ENCODE measurements at places on chromosomes 12 and 14.

GRCh38 chr12:21453312-21453852 lies 15.9 kb downstream of the PYROXD1 start:
- no peak for DNase-seq

DNA sequence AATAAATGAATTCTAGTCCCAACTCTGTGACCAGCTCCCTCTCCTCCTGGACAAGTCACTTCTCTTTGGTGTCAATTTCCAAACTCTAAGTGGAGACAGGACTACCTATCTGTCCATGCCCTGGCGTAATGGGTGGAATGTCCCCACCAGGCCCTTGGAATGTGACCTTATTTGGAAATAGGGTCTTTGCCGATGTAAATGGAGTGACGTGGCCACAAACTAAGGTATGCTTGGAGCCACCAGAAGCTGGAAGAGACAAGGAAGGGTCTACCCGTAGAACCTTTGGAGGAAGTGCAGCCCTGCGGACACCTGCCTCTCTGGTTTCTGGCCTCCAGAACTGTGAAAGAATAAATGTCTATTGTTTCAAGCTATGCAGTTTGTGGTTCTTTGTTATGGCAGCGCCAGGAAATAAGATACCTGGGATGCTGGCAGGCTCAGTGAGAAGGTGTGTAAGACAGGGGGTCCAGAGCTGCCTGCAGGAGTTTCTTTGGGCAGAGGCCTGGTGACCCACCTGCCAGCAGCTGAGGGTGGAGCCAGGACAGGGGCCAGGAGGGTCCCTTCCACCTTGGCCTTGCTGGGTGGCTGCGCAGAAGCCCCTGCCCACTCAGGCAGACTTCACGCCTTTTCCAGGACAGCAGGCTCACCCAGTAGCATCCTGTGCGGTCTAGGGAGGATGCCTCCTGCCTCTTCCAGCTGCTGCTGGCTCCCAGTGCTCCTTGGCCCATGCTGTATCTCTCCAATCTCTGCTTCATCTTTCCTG lies 45.8 kb downstream of the ARL6IP4 start:
- no peak for DNase-seq

- no peak for DNase-seq
Measured at GRCh38 chr12:76259106-76259505, 89.1 kb downstream of the BBS10 start.

DNA sequence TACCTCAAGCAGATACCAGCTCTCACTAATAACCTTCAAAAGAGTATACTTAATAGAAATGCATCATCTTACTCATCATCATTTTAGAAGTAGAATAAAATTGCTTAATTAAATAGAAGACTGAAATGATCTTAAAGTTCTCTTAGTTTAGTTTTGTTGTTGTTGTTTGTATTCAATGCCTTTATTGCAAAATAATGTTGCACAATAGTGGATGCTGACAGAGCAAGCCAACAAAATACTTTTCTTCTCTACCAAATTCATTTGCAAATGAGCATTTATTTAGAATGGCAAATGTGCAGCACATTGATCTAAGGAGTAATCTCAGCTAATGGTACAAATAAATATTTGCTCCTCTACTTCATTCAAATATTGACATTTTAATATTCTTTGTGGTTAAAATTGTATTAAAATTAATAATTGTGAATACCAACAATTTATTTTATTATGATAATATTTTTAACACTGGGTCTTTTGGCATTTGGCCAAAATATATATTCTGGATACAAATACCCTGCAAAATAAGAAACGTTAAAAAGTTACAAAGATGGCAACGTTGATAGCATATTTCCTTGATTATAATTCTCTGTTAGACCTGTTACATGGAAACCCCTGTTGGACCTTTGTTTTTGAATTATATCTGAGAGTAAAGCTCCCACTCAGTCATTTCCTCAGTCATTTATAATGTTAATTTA lies 496.1 kb downstream of the RERGL start:
- DNase-seq: no peak

DNA sequence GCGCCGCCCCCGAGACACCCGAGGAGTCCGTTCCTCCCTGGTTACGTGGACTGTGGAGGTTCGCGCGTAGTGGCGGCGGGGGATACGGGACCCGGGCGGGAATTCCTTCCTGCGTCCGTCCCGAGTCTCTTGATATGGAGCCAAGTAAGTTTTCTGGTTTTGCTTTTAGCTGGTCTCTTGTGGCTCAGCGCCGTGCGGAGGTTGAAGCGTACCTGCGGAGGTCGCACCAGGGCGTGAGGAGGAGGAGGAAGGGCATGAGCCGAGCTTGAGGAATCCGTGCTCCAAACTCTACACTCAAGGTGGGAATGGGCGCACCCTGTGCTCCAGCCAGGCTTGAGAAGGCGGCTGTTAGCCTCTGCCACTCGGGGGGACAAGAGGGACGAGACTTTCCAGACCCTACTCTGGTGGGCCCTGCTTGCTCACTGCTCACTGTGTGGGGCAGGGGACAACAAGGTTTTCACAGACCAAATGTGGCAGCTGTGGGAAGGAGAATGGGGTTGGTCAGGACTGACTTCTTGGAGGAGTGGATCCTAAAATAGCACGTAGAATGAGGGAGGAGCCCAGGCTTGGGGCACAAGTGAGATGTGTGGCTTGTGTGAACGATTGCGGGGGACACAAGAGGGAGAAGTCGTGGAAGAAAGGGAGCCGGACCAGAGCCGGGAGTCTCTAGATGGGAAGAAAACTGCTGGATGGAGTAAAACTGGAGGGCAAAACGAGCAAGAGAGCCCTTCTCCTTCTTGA lies 577 bp downstream of the ATG101 start:
- no peak for DNase-seq

- DNase-seq: no peak
Measured at GRCh38 chr12:103879878-103880277, 38.8 kb upstream of the NT5DC3 start.

GRCh38 chr12:76460807-76461206 lies 98.8 kb downstream of the OSBPL8 start:
- no peak for DNase-seq

- no peak for DNase-seq
Measured at GRCh38 chr12:114693059-114693531, 9.1 kb upstream of the TBX3 start.

GRCh38 chr12:79737875-79738718 lies 47.3 kb upstream of the PAWR start:
- no peak for DNase-seq

- no peak for DNase-seq
Measured at GRCh38 chr12:10779103-10779502, 23.3 kb downstream of the TAS2R7 start.

DNA sequence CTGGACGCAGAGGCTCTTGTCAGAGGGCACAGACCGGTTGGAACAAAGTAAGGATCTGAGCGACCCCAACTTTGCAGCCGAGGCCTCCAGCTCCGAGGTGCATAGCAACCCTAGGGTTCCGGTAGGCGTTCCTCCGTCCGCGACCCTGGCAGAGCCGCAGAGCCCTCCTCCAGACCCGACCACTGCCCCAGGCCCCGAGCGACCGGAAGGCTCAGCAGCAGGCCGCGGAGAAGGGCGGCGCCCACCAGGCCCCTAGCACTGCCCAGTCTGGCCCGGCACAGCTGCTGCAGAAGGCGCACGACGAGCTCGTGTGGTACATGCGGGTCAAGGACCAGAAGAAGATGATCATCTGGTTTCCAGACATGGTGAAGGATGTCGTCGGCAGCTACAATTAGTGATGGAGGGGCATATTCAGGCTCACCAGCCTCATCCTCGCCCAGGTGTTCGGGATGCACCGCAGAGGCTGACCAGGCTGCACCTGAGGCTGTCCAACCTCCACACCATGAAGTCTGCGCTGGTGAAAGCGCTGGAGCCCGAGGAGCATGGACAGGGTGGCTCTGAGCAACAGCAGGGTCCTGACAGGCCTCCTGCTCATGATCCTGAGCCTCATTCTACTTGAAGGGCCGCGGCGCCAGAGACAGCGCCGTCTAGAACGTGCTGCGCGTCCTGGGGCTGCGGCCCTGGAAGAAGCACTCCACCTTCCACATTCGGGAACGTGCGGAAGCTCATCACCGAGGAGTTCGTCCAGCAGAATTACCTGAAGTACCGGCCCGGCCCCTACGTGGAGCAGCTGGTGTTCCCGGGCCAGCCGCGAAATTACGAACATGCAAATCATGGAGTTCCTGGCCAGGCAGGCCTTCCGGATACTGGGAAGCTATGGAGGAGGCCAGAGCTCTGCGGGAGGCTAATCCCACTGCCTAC lies 24.5 kb downstream of the CAPS2 start:
- no peak for DNase-seq

- DNase-seq: no peak
Measured at GRCh38 chr12:107514887-107515445, 170.6 kb upstream of the PWP1 start.

GRCh38 chr12:93135286-93136239 lies 206.5 kb upstream of the EEA1 start:
- no peak for DNase-seq

DNA sequence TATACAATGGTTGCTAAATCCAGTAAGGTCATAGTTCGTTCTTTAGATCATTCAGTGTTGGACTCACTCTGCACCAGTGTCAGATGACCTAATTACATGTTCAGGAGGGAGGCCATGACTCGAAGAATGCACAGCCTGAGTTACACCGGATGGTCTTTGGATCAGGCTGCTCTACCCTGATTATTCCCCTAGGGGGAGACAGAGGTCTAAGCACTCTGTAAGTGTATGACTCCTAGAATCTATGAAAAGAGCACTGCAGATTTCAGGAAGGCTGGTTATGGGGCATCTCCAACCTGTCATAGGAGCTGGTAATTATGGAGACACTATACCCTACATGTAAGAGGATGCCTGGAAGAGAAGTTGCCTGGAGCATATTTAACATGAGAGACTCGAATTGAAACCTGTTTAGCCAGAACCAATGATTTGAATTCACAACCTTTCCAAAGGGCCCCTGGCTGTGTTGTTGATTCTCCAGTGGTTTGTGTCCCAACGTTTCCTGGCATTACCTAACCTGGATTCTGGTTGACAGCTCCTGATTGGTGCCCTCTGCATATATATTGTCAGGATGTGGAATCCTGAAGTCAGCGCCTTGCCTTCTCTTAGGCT lies at the start of gene MUCL1:
Gene MUCL1, plus strand, starts transcription at position 584 of the 606 bp plus-strand sequence. CDS start 67 bp downstream, outside the sequence.
- peak; percentile 73 for DNase-seq

DNA sequence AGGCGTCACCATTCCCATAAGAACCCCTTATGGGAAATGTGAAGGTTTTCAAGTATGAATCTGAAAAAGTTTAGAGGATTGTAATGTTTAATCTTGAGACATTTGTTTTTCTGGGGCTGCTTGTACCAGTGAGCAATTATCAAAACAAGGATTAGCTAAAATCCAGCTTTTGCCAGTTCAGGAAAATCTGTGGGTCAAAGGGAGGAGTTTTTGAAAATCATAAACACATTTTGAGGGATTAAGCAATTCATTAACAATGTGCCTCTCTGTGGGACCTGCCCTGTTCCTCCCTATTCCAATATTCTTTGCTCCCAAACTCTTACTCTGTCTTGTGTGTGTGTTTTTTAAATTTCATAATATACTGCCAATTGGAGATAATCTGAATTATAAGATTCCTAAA lies 11.7 kb upstream of the DAAM1 start:
- DNase-seq: no peak

DNA sequence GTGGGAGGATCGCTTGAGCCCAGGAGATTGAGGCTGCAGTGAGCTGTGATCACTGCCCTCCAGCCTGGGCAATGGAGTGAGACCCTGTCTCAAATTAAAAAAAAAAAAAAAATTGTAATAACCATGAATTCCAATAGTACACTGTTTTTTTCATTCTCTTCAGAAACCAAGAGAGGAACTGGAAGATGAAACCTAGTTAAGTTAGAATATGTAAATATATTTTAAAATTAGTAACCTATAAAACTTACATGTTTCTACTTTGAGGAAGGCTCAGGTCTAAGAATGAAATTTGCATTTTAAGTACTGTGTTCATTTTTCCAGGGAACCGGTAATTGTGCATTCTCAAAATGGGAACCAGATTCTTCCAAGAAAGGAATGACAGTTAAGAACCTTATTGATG lies 18.8 kb downstream of the KNTC1 start:
- DNase-seq: no peak

GRCh38 chr14:52878469-52878868 lies 72.4 kb downstream of the FERMT2 start:
- DNase-seq: no peak

DNA sequence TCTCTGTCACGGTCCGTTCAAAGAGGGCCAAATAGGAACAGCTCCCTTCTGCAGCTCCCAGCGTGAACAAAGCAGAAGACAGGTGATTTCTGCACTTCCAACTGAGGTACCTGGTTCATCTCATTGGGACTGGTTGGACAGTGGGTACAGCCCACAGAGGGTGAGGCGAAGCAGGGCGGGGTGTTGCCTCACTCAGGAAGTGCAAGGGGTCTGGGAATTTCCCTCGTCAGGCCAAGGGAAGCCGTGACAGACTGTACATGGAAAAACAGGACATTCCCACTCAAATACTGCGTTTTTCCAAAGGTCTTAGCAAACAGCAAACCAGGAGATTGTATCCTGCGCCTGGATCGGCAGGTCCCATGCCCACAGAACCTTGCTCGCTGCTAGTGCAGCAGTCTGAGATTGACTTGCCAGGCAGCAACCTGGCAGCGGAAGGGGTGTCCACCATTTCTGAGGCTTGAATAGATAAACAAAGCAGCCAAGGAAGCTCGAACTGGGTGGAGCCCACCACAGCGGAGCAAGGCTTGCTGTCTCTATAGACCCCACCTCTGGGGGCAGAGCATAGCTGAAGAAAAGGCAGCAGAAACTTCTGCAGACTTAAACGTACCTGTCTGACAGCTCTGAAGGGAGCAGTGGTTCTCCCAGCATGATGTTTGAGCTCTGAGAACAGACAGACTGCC lies 22.7 kb downstream of the SLC38A1 start:
- no peak for DNase-seq

DNA sequence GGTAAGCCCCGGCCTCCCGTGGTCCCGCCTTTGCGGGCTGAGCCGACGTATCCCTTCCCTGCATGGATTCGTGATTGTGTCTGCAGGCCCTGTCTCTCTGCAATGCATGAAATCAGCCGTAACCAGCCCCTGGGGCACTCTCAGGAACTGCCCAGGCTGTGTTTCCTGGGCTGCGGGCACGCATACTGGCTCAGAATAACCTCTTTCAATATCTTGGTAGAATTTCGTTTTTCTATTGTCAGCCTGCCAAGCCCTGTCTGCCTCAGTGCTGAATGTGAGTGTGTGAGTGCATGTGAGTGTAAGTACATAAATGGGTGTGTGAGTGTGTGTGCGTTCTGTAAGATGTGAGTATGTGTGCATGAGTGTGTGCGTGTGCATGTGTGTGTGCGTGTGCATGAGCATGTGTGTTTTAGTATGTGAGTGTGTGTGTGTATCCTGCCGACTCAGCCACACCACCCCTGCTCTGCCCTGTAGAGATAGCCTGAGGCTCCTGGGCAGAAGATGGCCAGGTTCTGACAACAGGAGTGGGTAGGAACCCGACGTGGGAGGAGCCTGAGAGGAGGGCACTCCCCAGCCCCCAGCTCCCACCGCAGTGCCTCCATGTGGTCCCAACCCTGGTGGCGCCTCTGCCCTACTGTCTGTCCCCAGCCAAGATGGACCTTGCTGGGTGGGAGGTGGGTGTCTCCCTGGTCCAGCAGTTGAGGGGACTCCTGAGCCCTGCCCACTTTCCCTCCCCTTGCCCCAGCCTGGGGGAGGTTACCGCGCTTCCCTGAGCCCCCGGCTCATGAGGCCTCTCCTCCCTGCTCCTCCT lies 268.8 kb downstream of the ADGRD1 start:
- no peak for DNase-seq
